ENCODE measurements at places on chromosomes 3 and 15.

DNA sequence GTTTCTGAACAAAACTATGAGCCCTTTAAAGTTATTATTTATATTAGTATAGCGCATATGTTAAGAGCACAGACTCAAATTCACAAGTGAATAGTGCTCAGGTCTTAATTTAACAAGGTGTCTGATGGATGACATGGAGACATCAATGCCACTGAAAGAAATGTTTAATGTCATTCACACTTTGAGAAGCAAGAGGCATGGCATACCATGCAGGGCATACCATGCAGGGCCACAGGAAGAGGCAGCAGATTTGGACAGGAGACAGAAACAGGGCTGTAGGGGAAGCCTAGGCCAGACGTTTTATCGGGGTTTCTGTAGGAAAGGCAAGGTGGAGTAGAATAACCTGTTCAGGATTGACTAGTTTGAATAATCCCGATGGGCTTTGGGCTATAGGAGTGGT, 150.2 kb upstream of the KCNH8 start:
- DNase-seq, result no peak

- DNase-seq, result no peak
Measured at GRCh38 chr15:69080295-69081248, 66.1 kb downstream of the NOX5 start.

- no peak for DNase-seq
Measured at GRCh38 chr3:67034371-67034770, 36.3 kb downstream of the KBTBD8 start.

GRCh38 chr3:69867941-69868505, 128.8 kb downstream of the MITF start:
- DNase-seq, result no peak

DNA sequence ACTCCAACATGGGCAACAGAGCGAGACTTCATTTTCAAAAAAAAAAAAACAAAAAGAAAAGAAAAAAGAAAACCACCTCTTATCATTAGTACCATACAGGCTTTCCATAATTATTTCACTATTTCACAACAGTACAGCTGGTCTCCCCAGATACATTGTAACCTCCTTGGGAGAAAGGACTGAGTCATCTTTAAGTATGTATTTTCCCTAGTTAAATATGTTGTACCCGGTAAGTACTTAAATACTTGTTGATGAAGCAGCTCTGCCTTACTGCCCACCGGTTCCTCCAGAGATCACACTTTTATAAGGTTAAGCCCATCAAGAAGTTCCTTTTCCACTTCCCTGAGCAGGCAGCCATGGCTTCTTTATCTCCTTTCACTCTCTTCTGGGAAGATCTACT, 789.5 kb upstream of the CFAP20DC start:
- DNase-seq, result no peak
